ENCODE measurements at places on chromosomes 2 and 18.

DNA sequence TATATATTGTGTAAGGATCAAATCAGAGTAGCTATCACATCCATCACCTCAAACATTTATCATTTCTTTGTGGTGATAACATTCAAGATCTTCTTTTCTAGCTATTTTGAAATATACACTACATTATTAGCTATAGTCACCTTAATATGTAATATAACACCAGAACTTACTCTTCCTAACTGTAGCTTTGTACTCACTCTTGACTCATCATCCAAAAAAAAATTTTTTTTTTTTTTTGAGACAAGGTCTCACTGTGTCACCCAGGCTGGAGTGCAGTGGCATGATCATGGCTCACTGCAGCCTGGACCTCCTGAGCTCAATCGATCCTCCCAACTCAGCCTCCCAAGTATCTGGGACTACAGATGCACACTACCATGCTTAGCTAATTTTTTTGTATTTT is 153.3 kb downstream of the EML6 start:
- no peak for DNase-seq

DNA sequence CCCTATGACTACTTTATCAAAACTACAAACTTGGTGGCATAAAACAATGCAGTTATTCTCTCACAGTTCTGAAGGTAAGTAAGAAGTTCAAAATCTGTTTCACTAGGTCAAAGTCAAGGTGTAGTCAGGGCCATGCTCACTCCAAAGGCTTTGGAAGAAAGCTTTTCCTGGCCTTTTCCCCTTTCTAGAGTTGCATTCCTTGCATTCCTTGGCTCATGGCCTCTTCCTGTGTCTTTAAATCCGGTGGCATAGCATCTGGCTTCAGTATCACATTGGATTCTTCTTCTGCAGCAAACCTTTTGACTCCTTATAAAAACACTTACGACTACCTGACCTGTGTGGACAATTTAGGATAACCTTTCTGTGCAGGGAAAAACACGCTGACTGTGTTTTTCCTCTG is 543.5 kb upstream of the HNMT start:
- DNase-seq, result no peak

DNA sequence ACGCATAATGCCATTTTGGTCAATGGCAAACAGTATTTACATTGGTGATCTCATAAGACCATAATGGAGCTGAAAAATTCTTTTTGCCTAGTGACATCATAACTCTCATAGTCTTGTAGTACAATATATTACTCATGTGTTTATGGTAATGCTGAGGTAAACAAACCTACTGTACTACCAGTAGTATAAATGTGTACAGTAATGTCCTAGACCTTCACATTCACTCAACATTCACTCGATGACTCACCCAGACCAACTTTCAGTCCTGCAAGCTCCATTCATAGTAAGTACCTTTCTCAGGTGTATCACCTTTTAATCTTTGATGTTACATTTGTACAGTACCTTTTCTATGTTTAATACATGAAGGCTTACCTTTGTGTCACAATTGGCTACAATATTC is 558.2 kb upstream of the PIK3C3 start:
- DNase-seq, result no peak

DNA sequence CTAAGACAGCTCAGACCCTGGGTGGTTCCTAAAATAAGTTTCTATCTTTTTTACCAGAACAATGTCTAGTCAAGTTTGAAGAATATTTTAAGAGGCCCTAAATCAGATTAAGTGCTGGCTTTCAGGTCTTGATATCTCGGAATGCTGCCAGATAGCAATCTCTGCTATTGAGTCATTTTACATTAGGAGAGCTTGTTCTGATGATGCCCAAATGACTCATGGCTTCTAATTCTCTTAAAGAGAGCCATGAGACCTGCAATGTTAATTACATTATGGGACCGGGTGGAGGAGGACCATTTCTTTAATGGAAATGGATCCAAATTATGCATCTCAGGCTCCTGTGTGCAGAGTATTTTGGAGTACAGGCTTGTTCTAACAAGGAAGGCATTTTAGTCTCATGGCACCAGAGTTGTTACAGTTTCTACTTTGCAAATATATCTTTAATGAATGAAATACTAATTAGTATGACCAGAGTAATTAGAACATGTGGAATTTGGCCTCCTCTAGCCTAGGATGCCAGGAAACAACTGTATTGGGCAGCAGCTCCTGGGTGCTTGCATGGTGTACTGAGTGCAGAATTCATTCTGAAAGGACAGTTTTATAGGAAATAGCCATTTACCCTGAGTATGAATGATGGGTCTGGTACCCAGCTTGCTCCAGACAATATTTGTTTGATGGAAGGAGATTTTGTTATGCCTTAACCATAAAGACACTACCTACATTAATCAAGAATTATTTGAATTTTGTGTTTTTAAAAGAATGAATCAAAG is 94.0 kb upstream of the SULT1C3 start:
- no peak for DNase-seq
